ELF-1 (cell line): ENCODE measurements at places on chromosomes 4 and X.

GRCh38 chrX:131067846-131068745 lies 9.9 kb downstream of the ARHGAP36 start:
- DNase-seq: peak; percentile 39

DNA sequence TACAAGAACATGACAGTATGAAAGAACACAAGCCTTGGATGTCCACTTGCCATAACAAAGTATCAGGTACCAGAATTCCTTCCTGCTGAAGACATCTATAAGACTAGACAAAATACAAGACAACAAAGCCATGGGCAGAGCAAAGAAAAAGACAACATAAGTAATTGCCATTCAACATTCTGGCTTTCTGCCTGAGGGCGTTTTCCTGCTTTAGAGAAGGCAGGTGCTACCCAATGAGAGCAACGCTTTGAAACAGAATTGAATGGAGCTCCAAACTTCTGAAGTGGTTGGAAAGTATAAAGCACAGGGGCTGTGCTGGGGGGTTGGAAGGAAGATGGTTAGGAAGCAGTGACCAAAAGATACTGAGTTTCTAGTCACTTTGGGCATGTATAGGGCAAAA lies 30.1 kb downstream of the PDE5A start:
- peak; percentile 86 for DNase-seq

DNA sequence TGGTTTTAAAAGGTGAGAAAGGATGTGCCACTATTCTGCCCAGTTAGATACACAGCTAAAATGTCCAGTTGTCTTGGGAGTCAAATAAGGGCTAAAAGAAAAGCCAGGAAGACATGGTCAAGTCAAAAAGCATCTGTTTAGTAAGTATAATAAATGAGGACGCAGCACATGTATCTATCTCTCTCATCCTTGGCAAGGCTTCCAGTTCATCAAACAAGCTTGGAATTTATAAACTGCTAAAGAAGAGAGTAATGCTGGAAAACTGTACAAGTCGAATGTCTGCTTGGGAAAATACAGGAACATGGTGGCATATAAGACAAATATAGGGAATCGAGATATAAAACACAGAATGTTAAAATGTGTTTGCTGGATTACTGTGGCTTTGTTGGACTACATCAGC lies 106.7 kb downstream of the GPC3 start:
- no peak for DNase-seq

DNA sequence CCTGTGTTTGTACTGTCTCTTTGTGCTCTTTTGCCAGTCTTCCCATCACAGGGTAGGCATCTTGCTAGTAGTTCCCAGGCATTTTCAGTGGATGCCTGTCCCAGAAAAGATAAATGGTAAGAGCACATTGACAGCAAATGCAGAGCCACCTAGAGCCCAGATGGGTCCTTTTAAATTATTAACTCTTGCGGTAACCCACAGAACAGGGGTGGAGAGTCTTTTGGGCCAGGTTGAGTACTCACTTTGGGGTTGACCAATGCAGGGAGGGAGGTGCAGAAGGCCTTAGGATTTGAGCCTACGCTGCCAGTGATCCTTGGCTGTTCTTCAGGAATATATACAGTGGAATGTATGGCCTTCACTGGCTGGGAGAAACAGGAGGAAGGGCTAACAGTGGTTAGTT lies 173.8 kb downstream of the MSN start:
- no peak for DNase-seq

GRCh38 chrX:40912166-40912565 lies 173.1 kb upstream of the USP9X start:
- no peak for DNase-seq

DNA sequence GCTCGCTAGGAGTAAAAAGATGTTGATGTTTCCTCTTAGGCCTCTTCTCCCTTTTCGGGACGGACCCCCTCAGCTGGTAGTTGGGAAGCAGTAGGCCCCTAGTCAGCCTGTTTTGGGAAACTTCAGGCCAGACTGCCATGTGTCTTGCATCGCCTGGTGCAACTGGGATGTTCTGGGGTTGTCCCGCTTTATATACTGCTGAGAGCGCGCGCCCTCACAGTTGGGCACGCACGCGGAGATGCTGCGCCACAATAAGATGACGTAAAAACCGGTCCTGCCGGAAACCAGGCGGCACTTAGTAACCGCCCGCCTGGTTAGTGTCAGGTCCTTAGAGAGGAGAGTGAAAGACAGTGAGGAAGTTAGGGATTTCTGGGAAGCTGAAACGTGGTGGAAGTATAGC lies 231.3 kb upstream of the CT83 start:
- no peak for DNase-seq

GRCh38 chrX:153459986-153460385 lies 10.4 kb downstream of the HAUS7 start:
- DNase-seq: peak; percentile 83

- DNase-seq: no peak
Observed at GRCh38 chr4:8915201-8916200, 43.9 kb upstream of the HMX1 start.

DNA sequence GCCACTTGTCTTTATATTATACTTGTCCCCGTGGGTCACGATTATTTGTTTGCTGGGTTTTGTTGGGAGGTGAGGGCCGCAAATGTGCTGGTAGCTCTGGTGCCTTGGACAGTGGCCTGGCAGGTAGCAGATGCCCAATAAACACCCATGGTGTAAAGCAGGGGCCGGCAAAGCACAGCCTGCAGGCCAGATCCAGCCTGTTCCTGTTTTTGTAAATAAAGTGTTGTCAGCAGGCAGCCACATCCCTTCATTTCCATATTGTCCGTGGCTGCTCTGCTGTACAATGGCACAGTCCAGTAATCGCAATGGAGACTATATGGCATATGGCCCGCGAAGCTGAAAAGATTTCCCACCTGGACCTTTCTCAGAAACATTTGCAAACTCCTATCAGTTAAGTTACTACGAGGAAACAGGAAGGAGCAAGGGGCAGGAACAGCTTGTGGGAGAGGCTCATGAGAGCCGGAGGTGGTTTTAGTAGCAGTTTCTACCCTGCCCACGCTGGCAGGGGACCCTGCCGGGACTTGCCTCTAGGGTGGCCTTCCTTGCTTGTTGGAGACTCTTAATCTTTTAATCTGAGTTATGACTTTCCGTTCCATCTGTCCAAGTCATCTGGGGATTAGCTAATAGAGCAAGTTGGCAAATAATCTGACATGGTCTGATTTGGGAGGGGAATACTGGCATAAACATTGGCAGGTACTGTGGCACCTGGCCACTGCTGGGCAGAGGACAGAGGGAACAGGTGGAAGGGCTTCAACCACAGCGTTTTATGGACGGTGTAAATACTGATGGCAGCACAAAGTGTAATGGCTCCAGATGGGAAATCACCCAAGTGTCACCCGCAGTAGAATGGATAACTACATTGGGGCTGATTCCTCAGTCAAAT lies 19.6 kb downstream of the CLCN4 start:
- DNase-seq: no peak

GRCh38 chr4:14675279-14675985 lies 326.8 kb upstream of the CPEB2 start:
- no peak for DNase-seq
